ENCODE measurements at places on chromosomes 6 and 20.

- DNase-seq, result no peak
Observed at GRCh38 chr6:77686931-77687330, 34.1 kb downstream of the MEI4 start.

DNA sequence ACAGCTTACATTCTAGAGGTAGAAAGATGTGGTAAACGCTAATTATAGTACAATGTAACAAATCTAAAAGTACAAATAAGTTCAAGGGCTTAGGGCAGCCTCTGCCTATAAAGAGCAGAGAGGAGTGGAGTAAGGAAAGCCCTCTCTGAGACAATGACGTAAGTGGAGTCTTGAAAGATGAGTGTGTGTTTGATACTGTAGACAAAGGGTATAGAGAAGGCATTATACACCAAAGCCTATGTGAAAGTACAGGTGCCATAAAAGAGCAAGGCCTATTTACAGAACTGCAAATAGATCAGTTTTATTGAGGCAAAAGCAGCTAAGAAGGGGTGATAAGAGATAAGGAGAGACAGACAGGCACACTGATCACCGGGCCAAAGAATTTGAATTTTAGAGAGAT is 10.9 kb downstream of the GOPC start:
- no peak for DNase-seq

- DNase-seq, result no peak
Observed at GRCh38 chr20:62370115-62370806, 3.1 kb upstream of the LAMA5 start.

GRCh38 chr6:159168536-159169192 is 536 bp upstream of the FNDC1 start:
- no peak for DNase-seq

DNA sequence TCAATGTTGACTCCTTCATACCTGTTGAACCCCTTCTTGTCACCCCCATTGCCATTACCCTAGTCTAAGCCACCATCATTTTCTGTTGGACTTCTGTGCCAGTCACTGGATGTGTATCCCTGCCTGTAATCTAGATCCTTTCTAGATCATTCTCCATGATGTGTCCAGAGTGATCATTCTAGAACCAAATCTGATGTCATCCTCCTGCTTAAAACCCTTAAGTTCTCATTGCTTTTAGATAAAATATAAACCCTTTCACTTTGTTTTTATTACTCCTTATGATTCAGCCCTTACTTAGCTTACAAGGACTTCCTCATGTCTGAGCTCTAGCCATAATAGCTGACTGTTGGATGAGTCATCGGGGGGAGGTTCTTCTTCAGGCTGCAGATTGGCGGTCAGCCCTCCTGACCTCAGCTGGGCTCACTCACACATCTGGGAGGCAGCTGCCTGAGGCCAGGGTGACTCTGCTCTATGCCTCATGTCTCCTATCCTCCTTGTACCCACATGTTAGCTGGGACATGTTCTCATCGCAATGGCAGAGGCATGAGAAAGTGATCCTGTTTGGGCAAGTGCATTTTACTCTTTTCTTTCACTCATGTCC is 287.6 kb downstream of the ESR1 start:
- no peak for DNase-seq

DNA sequence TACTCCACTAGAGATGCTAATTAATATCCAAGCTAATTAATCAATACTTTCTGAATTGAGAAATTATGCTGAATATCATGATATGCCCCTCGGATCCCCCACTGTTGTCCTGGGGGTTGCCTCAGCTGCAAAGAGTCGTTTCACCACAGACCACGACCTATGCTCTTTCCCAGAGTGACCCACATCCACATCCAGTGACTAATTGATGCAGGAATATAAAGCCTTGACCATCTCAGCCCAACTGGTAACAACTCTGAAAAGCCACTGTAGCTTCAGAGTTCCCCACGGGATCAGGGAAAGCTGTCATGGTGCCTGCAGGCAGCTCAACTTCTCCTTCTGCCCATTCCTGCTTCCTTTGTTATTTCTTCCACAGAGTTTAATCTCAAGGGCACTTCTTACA is 116.9 kb downstream of the RWDD2A start:
- DNase-seq, result no peak

- no peak for DNase-seq
Observed at GRCh38 chr6:43273707-43274106, 24.4 kb upstream of the SLC22A7 start.

DNA sequence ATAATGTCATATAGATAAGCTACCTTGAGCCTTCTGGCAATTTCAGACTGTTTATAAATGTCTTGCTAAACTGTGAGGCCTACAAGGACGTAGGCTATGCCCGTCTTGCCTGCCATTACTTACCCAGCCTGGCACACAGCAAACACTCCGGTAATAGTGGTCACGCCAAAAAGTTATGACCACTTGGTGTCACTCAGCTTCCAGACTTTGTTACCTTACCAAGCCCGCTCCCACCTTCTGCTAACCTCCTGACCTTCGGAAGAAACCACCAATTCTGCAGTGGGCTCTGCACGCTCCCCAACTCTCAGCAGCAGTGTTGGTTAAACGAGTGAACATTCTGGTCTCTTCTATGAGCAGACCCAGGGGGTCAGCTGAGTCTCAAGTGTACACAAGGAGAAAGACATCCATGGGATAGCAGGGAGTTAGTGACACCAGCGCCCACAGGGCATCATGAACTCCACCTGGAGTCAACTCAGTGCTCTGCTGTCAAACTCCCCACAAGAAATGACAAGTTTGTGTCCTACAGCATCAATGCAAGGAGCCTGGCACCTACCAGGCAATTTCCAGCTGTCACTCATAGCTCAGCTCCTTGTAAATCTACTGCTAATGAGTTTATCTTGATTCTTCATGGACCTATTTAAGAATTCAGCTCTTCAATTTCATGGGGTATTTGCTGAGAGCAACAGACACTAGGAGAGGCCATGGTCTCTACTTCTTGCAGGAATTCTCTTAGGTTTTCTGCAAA is 119.9 kb downstream of the TTLL2 start:
- no peak for DNase-seq

GRCh38 chr20:8361006-8361652 is 229.1 kb downstream of the PLCB1 start:
- DNase-seq, result no peak

Data from effector memory CD8-positive, alpha-beta T cell (primary cell).